ENCODE measurements at places on chromosomes 11 and 22.

DNA sequence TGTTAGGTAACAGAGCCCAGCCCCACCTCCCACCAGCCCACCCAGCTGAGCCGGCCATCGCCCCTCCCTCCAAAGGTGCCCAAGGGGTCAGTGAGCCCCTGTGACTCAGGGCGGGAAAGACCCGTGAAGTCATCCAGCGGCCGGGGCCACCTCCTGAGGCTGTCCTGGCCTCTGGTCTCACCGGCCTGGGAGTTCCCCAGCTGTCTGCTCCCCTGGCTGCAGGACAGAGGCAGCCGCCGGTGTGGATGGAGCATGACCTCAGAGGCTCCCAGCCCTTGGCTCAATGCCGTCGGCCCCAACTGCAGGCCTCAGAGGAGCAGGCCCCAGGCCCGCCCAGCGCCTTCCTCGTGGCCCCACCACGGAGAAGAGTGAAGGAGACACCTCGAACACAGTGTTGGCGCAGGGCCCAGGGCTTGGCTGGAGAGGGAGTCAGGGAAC, 28.7 kb downstream of the RPL3 start:
- no peak for DNase-seq

DNA sequence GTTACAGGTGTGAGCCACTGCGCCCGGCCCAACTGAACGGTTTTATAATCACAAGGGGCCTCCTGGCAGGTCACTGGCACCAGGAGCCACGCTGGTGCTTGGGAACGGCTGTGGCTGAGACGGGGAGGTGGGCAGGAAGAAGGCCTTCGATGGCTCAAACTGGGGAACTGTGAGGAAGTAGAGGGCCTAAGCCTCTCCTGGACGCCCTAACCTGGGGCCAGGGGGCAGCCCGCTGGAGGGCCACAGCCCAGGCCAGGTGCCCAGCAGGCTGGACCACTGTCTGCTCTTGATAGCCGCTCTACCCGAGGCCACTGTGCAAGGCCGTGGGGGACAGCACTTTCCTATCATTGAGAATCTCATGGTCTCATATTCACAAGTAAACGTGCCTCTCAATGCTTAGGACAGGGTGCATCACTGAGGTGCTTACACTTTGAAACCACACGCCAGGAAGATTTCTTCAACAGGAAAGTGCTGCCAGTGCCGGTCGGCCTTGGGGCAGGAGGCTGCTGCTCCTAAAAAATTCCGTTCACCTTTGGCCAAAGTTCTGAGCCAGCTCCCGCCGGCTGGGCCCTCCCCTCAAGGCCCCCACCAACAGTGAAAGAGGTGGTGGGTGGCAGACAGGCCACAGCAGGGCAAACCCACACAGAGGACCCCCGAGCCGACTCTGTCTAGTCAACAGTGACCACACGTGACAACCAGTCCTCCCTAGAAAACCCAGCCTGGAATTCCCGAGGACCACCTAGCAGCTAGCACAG, 7.2 kb downstream of the GATD1 start:
- DNase-seq = no peak

DNA sequence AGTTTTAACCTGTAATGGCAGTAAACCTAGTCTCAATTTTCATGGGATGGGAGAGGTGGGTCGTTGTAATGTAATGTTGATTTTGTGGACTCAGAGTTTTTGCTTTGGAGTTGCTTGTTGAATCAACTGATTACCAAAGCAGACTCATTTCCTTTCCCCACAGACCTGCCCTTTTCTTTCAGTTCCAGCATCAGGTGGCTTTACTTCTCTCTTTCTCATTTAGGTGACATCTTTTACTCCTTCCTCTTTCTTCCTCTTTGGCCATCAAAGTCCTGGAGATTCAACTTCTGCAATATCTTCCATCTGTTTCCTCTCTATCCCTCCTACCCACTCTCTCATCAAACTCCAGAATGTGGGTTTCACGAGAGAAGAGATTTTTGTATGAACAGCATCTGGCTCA, 313.9 kb downstream of the TMEM135 start:
- DNase-seq = no peak

DNA sequence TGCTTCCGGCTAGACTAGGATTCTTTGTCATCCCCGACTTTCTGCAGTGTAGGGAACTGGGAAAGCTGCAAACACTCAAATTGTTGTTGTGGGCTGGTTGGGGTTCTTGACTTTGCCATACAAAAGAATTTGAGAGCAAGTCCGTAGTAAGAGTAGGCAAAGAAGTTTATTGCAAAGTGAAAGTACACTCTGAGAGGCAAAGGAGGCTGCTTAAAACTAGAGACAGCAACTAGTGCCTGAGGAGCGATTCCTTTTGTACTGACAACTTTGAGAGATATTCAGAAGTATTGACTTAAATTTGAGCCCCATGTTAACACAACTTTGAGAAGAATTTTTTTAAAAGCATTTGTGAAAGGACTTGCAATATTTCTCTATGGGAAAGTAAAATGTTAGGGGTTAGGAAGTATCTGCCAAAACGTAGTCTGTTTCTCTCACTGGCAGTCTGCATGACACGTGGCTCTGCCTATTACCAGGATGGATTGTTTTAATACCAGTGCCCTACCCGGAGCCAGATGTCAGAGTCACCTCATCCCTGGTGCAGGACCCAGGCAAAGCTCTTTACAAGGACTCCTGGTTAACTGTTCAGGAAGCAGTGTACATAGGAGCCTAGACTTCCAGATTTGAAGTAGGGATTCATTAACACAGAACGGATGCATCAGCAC, 85.0 kb upstream of the CLPB start:
- no peak for DNase-seq

- DNase-seq = peak; percentile 66
Observed at GRCh38 chr11:554428-555226, 5.9 kb downstream of the LMNTD2 start.

GRCh38 chr11:113395782-113396336, 8.3 kb downstream of the ANKK1 start:
- DNase-seq = no peak

GRCh38 chr11:43418197-43418596, 59.5 kb downstream of the TTC17 start:
- no peak for DNase-seq

DNA sequence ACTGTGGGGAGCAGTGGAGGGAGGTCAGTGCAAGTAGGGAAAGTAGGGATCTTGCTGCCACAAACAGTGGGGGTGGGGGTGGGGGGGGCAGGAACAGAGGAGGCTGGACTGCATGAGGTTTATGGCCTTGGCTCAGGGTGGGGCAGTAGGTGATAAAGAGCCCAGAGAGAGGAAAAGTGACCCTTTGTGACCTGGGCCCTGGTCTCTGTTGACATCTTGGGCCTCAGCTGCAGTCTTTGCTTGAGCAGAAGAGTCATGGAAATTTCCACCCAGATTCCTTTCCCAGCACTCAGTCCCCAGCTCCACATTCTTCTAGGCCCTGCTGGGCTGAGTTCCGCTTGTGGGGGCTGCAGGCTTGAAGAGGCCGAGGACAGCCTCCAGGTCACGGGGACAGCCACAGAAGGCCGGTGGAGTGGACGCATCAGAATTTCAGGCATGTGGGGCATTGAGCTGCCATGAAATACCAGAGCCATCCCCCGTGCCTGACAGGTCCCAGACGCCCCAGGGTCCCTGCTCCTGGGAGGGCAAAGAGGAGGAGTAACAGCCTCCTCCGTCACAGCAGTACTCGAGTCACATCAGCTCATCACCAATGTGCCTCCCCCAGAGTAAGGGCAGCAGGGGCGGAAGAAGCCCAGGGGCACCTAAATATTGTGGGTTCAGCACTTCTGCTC, 9.7 kb upstream of the MALAT1 start:
- DNase-seq = no peak

DNA sequence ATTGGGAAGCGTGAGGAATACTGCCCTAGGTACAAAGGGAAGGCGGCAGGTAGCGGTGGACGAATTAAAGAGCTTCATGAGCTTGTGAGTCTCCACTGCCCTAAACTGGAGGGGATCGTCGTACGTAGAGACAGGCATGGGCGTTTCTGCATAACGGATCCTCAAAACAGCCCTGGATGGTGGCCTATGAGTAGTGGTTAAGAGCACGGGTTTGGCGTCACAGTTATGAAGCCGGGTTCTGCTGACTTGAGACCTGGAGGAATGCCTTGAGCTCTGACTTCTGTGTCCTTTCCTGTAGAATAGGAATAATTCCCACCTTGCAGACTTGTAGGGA, 335 bp downstream of the TMEM138 start:
- no peak for DNase-seq

DNA sequence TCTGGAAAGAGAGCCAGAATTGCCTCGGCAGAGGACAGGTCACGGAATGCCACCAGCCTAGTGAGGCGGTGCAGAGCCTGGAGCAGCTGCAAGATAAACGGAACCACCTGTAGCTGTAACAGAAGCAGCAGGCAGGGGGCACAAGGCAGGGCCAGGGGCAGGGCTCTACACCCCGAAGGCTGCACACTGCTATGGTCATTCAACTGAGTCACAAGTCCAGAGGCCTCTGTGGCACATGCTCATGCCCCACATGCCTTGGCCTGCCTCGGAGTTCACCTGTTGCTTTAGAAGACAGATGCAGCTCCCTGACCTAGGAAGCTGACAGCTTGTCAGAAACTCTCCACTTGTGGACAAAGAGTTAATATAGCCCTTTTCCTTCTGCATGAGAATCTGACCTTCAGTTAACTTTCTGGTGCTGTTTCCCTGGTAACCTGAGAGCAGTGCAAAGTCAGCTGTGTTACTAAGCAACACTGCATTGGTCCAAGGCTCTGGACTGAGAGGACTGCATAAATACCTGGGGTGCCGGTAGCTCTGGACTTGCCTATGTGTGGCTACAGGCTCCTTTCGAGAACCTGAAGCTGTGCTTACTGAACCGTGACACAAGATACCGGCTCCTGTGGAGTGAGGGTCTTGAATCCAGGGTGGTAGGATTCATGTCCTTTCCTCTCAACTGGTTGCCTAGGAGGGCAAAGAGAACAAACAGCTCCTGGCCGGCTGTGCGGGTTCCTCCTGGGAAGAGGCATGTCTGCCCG, 10.5 kb downstream of the COMMD9 start:
- no peak for DNase-seq

GRCh38 chr22:23697031-23697970, 6.5 kb downstream of the RGL4 start:
- no peak for DNase-seq
